ENCODE measurements at places on chromosomes 16 and 17. TPM values are rescaled to one million over a fixed set of nuclear protein-coding genes. Genes with fewer than 3 reads are reported as not detected.

Gene ASPA
- total RNA-seq = 0.13 TPM

Gene GFAP
- 0.44 TPM for total RNA-seq

Gene CACNG5
- not detected for total RNA-seq

Gene CUEDC1
- total RNA-seq = 11.9 TPM

Gene SLC5A11
- not detected for total RNA-seq

Gene LPCAT2
- total RNA-seq = 18.9 TPM

Gene RAB11FIP4
- total RNA-seq = 0.40 TPM

Gene CCDC78
- 0.79 TPM for total RNA-seq

Gene EFNB3
- total RNA-seq = under 0.01 TPM

Gene CLDN9
- not detected for total RNA-seq

Data from aortic smooth muscle cell (primary cell).